ENCODE measurements at places on chromosomes 2 and 18.

GRCh38 chr2:161576421-161576820 lies 47.8 kb upstream of the SLC4A10 start:
- peak; percentile 2 for DNase-seq

- DNase-seq: no peak
Observed at GRCh38 chr2:3435445-3435844, 56.0 kb downstream of the TRAPPC12 start.

DNA sequence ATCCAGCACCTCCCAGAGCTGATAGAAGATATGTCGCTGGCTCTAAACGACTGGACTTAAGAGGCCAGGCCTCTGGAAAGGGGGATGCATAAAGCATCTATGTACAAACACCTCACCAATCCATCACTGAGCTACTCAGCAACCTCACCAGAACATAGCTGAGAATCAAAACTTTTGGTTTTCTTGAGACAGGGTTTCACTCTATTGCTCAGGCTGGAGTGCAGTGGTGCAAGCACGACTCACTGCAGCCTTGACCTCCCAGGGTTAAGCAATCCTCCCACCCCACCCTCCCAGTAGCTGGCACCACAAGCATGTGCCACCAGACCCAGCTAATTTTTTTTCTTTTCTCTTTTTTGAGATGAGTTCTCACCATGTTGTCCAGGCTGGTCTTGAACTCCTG lies 62.9 kb upstream of the MSH6 start:
- DNase-seq: peak; percentile 66

DNA sequence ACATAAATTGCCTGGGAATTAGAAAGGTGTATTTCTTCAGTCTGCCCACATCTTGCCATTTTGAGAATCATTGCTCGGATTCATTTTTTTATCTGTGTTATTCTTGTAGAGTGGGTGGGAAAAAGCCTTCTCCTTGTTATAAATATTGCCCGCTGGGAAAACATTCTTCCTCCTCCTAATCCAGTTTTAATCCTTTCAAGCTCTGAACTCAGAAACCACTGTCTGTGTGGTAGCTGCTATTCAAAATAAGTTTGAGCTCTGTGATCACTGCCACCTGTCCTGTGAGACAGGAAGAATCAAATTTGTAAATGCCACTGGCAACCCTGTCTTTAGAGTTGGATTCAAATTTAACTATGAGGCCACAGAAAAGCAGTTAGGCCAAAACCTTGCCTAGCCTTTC lies 1875.2 kb upstream of the PIK3C3 start:
- no peak for DNase-seq

GRCh38 chr2:31270131-31270530 lies 36.2 kb downstream of the EHD3 start:
- no peak for DNase-seq

DNA sequence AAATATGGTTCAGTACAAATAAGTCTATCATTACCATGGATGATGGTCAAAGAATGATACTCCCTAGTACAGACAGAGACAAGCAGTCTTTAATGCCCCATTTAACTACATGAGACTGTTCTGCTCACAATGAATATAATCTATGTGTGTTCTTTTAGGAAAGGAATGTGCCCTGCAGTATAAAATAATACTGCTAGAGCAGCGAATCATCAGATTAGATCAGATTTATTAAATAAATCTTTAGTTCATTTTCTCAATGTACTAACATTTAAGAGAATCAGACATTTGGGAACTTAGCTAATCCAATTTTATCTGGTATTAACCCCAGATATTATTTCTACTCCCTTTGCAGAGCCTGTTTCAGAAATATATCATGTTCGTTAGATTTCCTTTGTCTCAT lies 272.0 kb upstream of the GCFC2 start:
- no peak for DNase-seq

DNA sequence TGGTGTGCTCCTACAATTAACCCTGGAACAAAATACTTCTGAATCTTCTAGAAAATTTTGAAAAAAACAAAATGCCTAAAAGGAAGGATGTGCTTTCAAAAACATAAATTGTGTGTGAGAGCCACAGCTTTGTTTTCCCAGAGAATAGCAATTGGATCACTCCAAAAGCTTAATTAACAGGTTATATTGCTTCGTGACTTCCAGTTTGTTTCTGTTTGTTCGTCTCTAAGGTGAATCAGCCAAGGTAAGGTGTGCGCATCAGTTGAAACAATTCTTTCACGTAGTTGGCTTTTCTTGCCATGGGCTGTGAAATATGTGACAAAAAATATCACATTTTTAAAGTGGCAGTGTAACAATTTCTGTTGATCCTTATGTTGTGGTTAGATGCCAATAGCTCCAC lies 90.3 kb upstream of the BARD1 start:
- DNase-seq: no peak

- no peak for DNase-seq
Observed at GRCh38 chr2:176544991-176545956, 276.0 kb downstream of the MTX2 start.

- no peak for DNase-seq
Observed at GRCh38 chr2:10787176-10787968, 25.2 kb downstream of the PDIA6 start.

DNA sequence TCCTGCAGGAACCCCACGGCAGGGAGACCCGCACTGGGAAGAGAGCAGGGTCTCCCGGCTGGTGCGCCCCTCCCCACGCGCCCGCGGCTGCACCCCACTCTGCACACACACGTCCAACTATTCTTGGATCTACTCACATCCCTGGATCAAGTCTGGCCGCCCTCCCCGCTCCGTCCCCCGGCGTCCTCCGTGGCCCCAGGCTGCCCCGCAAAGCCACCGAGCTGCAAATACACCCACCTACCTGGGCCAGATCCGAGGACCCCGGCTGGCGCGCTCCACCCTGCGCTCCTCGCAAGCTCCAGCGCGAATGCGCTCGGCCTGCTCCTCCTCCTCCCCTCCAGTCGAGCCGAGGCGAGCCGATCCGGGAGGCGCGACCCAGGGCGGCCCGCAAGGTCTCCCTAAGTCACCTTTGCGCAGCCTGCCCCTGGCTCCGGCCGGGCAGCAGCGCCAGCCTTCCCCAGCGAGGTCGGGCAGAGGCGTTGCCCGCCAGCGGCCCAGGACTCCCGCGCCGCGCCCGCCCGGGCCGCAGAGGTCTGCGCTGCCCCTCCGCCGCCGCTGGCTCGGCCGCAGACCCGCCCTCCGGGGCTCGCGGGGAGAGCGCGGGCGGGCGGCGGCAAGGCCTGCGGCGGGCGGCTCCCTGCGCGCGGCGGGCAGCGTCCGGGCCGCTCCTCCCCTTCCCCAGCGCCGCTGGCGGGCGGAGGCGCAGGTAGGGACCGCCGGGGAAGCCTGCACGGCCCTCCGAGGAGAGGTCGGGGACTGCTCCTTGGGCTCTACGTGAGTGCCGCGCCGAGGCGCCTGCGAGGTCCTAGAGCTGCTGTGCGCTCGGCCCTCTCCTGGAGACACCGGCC lies 126.0 kb downstream of the OSBPL1A start:
- peak; percentile 30 for DNase-seq

DNA sequence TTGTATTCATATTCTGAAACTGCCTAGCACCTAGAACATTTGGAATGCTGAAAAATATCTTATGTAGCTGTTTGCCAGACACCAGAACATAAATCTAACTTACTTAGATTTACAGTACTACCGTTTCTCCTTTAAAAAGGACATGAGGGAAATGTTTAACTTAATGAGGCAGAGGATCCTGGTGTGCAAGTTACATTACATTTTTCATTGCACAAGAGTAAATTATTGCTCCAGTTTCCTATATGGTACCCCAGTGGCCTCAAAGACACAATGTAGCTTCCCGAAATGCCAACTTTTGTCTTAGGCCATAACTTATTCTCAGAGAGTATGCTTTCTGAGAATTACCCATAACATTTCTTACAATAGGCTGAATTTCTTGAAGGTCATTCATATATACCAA lies 105.5 kb upstream of the DTNA start:
- peak; percentile 63 for DNase-seq

DNA sequence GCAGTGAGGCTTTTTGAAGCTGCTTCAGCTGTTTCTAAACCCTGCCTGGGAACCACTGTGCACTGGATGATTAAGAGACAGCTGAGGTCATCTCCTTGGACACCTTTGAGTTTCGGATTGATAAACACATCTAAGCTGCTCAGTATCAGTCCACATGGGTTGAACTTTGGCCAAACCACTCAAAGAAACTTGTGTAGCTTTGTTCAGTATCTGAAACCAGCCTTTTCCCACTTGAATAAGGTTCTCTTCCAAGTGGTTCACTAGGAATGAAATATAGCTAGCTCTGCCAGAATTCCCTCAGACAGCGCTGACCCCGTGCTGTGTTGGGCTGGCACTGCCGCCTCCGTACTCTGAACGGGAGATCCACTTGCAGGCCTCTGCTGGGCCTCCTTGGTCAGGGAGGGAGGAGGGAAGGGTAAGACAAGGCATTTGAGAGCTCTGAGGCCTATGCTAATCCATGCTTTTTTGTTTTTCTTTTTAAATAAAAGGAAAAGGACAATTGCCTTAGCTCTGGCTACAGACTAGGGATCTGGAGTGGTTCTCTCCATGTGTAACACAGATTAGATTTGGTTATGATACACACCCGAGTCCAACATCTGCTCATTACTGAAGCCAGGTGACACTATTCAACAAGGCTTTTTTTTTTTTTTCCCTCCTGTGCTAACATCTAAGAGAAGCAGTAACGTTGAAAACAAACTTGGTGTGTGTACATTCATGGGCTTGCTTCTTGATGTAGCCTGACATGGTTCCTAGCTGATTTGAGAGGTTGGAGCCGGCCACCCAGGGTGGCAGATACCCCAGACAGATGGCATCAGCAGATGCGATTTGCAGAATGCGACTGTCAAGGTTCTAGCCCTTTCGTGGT lies 67.7 kb downstream of the NCK2 start:
- no peak for DNase-seq

GRCh38 chr2:86815611-86816010 lies 24.9 kb upstream of the CD8A start:
- DNase-seq: no peak

DNA sequence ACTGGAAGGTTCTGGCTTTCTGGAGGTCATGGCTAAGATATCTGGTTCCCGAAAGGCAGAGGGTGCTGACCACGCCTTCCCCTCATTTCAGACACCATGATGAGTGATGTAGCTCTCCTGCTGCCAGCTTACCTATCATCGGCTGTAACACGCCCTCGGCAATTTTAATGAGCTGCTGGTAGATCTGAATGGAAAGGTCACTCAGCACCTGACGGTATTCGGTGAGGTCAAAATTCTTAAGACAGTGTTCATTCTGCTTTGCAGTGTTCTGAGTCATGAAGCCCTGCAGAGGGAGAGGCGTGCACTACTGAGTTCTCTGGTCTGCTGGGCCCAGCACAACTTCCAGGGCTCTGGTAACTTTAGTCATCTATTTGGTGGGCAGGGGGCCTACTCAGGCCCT lies 25.7 kb upstream of the ACAA2 start:
- DNase-seq: no peak

- no peak for DNase-seq
Observed at GRCh38 chr18:11464129-11464528, 145.3 kb upstream of the SLC35G4 start.

DNA sequence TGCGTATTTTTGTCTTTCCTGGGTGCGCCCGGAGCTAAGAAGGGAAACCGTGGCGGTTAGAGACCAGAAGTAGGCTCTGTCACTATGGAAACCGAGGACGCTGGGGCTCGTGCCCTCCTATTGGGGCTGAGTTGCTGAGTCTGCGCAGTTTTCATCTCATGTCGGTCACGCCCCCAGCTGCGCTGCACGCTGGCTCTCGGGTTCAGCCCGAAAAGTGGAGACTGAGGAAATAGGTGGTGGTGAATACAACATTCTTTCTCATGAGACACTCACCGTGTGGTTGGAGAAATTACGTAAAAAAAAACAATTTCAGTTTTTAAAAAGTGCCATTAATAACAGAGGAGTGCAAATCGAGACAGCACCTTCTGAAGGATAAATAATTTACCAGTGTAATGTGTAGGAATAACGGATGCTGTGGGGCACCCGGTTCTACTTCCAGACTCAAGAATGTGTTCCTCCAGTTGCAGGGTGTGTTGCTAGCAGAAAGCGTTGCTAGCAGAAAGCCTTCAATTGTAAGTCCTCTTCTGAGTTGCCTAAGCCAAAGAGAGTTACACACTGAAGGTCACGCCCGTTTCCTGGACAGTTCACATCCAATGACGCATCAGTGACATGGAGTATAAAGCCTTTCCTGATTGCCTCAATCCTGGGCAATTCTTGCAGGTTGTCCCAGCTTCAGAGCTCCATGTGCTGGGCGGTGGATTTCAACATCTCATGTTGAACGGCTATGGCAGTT lies 20.4 kb upstream of the CXXC1 start:
- peak; percentile 100 for DNase-seq

DNA sequence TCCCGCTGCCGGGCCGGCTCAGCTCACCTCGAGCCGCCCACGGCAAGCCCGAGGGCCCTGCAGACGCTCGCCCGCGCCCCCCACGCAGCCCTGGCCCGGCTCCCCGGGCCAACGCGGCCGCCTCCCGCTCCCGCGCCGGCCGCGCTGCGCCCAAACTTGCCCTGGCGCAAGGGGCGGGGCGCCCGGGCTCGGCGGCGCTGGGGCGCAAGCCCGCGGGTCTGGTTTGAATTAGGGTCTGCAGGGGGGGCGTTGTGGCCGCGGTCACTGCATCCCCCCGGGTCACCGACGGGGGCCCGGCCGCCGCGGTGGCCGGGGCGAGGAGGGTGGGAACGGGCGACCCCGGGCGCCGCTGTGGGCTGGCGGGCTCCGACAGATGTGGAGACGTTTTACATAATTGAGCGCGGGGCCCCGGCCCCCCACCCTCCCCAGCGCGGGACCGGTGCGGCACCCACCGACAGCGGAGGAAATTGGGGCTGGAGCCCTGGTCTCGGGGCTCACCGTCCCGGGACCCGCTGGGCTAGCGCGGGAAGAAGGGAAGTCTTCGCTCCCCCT lies 690 bp downstream of the SDC1 start:
- no peak for DNase-seq

- no peak for DNase-seq
Observed at GRCh38 chr2:122543815-122544214, 788.4 kb downstream of the TSN start.

DNA sequence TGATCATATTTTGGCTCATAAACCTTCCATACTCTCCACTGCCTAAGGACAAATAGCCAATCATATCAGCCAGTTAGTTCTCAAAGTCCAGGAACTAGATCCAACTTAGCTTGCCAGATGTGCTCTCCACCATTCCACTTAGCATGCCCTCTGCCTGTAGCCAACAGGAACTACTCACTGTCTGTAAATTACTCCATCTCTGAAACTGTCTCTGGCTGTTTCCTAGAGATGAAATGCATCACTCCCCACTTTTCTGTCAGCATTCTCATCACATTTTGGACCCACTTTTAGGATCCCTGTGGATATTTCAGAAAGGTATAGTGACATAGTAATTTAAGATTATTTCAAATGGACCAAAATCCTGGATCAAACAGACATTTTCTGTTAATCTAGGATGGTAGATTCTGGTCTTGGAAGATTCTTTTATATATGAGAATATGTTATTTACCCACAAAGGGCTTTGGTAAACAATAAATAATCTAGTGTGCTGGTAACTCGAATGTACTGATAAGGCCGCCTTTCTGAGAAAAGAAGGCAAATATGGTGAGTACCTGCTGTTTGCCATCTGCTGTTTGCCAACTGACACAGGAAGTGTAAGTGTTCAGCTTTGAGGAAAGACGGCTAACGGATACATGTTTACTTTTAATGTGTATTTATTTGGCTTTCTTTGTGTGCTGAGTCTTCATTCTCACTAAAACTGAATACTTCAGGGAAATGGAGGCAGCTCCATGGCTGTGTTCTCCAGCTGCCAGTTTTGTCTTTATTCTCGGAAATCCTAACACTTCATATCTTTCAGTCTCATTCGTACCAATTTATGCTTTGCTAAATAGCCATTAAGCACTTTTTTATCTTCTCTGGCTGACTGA lies 79.5 kb downstream of the EVA1A start:
- no peak for DNase-seq

Measured in MV-4-11 (cell line).